ENCODE measurements at places on chromosomes 5 and 9.

- DNase-seq, result no peak
Measured at GRCh38 chr9:137252555-137253506, 1.7 kb downstream of the STPG3 start.

GRCh38 chr5:179758955-179759354, 26.3 kb downstream of the MAML1 start:
- DNase-seq, result no peak

- DNase-seq, result no peak
Measured at GRCh38 chr9:130254747-130255630, 10.6 kb upstream of the HMCN2 start.

- DNase-seq, result no peak
Measured at GRCh38 chr9:78031444-78031892, at the start of gene GNAQ. TSS of gene GNAQ (minus strand) at chr9:78031811. CDS start at chr9:78031235, 576 bp downstream.

DNA sequence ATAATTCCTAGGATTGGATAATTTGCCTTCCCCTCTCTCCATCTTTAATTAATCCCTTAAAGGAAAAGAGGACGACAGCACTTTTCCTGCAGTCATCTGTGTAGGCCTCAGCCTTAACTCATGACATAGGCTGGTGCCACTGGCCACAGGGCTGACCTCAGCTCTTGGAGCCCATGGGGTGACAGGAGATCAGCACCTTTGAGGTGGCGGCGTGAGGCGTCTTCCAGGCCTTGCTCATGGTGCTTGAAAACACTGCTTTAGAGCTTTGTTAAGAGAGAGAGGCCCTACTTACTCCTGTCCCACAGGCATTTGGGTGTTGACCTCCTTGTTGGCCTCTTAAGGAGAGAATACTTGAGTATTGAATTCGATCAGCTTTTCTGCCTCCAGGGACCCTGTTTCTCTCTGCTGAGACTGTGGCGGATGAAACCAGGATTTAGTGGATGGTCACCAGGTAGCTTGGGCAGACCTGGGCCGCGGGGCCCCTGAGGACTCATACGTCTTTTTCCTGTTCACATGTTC, 23.4 kb downstream of the TENT4A start:
- no peak for DNase-seq

DNA sequence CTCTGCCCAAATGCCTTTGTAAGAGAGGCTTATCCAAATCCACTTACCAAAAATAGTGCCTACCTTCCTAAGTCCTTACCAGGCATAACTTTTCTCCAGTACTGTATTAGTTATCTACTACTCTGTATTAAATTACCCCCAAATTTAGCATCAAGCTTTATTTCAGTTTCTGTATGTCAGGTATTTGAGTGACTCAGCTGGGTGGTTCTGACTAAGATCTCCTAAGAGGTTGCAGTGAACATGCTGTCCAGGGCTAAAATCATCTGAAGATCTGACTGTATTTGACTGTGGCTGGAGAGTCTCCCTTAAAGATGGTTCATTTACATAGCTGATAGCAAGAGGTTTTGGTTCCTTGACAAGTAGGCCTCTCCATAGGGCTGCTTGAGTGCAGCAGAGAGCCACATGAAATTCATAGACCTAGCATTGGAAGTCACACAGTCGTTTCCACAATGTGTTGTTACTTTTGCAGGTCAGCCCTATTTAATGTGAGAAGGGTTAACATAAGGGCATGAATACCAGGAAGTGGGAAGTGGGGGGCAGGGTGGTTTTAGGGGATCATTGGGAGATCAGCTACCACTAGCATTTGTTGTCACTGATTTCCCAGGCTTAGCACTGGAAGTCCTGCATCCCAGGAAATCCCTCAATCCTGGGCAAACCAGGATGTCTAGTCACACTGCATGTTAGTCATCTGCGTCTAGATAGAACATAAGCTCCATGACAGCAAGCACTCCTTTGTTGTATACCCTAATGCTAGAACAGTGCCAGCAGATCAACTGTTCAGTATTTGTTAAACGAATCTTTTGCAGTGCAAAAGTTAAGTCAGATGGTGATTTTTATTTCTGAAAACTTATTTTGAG, 2.0 kb upstream of the ZNF622 start:
- peak; percentile 81 for DNase-seq

GRCh38 chr9:24382566-24382965, 163.1 kb downstream of the IZUMO3 start:
- DNase-seq, result no peak

DNA sequence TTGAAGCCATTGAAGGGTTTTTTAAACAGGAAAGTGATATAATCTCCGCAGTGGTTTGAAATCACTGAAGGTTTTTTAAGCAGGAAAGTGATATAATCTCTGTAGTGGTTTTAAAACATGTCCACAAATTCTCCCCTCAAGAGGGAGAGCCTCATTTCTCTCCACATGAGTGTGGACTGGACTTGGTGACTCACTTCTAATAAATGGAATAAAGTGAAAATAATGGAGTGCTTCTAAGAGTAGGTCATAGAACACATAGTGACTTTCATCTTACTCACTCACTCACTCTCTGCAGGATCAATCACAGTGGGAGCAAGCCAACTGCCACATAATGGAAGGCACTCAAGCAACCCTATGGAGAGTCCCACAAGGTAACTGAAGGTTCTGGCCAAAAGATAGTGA, 12.0 kb downstream of the CTNNAL1 start:
- peak; percentile 95 for DNase-seq

- peak; percentile 25 for DNase-seq
Measured at GRCh38 chr9:136700959-136701667, 11.3 kb upstream of the DIPK1B start.

DNA sequence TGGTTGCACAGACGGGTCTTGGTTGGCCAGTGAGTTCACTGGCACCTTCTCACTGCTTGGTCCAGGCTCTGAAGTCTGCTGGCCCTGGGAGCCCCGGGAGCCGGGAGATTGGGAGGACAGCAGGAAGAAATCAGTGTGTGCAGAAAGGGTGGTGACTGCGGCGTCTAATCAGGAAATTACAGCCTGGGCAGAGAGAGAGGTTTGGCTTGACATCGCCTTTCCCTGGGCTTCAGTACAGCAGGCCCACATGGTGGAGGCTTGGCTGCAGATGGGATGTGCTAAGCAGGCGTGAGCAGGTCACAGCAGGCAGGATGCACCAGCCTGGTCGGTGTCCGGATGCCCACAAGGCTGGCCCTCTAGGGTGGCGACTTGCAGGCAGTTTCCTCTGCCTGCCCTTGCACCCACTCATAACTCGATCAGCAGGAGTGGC, 17.2 kb downstream of the PITX1 start:
- no peak for DNase-seq

DNA sequence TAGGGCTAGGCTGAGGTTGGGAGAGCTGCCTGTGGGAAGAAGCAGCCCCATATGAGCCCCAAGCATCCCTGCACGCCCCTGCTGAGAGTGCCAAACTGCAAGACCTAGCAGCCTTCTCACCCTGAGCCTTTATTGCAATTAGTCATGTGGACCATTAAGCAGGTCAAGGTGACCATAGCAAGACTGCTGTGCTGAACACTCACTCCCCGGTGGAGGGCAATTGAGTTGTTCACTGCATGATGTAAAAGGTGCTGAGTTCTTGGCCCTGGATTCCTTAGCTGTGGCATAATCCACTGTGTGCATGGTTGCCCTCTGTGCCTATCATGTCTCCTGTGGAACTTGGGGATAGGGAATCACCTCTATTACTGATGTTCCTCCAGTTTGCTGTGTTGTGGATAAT, 131.1 kb downstream of the FOXD1 start:
- DNase-seq, result no peak

GRCh38 chr5:142601432-142601831, 84.5 kb downstream of the FGF1 start:
- DNase-seq, result no peak

- no peak for DNase-seq
Measured at GRCh38 chr5:2832394-2832793, 80.9 kb upstream of the IRX2 start.

DNA sequence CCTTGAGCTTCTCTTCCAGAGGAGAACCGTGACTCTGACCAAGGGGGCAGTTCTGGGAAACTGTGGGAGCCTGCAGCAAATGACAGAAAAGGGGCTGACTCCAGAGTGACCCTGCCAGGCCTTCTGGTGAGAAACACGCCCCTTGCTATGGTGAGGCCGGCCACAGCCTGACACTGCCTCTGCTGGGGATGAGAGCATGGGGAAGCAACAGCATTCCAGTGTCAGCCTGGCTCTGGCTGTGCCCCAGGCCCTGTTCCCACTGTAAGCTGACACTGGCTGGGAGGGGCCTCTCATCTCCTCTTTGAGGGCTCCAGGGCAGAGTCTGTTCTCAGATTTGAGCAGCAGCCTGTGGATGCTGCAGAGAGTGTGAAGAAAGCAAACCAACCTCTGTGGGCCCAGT, 180.0 kb upstream of the IL12B start:
- peak; percentile 84 for DNase-seq
